ENCODE measurements at places on chromosomes 6 and 20.

DNA sequence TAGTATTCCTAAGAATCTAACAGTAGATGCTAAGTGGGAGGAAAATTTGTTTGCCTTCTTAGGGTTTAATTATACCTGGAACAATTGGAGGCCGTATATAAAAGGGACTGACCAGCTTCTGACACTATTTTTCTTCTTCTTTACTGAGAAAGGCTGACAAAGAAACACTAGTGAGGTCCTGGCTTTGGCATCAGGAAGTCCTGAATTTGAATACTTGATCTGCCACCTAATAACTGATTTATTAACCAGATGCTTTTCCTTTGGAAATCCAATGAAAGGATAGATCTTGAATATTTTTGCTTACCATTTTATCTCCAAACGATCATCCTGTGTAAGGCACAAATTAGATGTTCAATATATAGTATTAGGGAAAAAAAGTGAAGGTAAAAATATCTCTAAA, 382.5 kb downstream of the CENPW start:
- no peak for DNase-seq

DNA sequence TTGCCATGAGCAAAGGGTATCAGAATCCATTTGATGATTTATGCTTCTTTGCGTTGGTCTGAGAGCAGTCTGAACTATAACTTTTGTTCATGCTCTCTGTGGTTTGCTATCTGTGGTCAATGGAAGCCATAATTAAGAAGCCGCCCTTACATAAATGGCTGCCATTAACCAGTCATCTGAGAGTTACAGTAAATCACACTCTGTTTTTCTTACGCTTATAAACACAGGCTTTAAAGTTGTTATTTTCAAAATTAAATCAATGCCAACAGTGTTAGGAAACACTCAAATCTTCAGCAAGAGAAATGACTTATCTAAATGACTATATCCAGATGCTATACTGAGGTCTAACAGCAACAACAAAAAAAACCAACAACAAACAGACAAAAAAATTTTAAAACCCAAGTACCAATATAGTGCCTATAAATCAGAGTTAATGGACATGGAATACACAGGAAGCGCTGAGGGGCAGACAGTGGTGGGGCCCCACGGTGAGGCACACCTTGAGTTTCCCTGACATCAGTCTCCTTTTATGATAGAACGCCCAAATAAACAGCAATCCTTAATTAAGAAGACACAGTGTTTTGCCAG, 108.0 kb upstream of the C6orf118 start:
- no peak for DNase-seq

GRCh38 chr6:43493833-43494232, 16.3 kb downstream of the LRRC73 start:
- DNase-seq = no peak

DNA sequence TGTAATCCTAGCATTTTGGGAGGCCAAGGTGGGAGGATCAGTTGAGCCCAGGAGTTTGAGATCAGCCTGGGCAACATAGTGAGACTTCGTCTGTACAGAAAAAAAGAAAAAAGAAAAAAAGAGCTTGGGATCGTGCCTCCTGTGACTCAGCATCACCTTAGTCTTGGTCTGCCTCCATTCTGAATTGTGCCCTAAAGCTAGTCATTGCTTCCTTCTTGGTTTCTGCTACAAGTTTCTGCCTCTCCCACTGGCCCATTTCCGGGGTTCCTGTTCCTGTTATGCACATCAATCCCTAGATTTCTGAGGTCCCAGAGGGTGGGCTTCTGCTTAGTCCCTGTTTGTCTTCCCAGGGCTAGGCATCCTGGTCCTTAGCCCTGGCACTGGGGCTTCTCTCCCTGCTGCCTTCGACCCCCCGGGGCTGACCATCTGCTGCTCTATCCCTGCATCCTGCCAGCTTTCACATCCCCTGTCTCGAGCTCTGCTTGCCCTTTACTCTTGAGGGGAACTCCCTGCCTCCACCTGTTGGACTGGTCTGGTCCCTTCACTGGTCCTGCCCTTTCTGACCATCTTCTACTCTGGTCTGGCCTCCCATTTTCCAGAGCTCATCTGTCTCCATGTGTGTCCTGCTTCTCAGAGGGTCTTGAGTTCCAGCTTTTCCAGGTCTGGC, 77.5 kb upstream of the ESR1 start:
- DNase-seq = no peak

GRCh38 chr6:125117818-125118217, 35.8 kb upstream of the TPD52L1 start:
- no peak for DNase-seq

DNA sequence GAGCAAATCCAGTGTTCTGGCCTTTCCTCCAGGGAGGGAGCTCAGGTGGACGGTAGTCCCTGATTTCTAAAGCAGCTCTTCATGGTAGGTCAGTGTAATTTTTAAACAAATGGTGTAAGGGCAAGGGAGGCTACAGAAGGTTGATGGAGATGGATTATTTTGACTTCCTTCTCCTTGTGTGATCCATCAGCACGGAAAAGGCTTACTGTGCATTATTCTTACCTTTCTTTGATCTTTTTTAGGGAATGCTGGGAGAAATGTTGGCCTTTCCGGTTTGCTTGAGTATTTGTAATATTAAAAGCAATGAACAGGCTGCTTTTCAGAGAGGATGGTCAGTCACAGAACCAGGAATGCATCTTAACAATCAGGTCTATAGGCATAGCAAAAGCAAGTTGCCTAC, 487.0 kb upstream of the BTBD3 start:
- no peak for DNase-seq

DNA sequence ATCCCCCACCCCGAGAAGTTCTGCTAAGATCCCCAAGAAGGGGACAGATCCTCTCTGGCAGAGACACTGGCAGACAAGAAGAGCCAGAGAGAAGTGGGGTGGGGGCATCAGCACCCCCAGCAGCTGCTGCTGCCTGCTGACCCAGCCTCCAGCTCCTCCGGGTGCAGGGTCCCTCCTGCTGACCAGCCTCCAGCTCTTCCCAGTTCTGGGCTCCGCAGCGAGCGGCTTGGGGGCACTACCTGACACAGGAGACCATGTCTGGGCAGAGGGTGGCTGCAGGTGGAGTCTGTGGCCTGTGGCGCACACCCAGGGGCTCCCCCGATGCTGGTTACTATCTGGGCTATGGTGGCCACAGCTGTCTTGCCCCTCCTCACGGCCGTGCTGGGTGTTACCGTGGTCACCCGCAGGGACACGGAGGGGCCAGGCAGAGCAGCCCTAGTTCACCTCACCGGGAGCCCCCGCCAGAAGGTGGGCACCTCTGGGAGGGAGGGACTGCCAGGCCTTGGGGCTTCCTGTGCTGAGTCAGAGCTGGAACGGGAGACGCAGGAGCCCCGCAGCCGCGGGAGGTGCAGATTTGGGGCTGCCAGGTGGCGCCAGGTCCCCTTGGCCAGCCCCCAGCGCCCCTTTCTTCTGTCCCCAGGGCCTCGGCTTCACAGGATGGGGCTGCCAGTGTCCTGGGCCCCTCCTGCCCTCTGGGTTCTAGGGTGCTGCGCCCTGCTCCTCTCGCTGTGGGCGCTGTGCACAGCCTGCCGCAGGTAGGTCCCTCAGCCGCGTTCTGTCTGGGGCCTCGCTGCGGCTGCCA, 630 bp downstream of the LIME1 start:
- DNase-seq = no peak

DNA sequence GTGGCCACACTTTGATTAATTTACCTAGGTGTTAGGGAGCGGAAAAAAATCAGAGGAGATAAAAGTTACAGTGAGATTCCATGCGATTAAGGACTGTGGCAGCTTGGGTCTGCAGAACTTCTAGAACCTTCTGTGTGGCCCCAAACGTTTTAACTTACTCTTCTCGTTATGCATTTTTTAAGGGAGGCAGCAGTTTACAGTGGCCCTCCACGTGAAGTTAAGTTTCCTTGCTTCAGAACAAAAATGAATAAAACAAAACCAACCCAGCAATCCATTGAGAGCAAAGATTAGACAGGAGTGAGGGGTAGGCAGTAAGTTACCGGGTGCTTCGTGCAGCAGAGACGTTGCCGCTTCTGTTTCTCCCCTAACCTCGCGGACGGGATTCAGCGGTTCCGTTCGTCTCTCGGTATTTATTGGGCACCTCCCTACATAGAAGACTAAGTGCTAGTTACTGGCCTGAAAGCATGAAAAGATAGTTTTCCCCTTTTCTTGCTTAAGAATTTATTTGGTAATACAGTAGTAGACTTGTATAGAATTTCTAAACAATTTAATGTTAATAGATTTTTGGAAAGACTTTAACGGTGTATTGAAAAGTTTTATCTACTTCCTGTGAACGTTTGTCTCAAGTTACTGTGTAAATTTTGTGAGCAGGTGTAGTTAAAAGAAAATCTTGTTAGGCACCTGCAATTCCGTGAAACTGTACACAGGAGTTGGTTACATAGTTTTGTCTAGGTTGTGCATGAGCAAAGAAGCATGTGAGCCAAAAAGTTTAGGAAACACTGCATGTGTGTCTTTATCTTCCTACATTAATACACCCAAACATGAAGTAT, 1.1 kb downstream of the BAG2 start:
- no peak for DNase-seq

DNA sequence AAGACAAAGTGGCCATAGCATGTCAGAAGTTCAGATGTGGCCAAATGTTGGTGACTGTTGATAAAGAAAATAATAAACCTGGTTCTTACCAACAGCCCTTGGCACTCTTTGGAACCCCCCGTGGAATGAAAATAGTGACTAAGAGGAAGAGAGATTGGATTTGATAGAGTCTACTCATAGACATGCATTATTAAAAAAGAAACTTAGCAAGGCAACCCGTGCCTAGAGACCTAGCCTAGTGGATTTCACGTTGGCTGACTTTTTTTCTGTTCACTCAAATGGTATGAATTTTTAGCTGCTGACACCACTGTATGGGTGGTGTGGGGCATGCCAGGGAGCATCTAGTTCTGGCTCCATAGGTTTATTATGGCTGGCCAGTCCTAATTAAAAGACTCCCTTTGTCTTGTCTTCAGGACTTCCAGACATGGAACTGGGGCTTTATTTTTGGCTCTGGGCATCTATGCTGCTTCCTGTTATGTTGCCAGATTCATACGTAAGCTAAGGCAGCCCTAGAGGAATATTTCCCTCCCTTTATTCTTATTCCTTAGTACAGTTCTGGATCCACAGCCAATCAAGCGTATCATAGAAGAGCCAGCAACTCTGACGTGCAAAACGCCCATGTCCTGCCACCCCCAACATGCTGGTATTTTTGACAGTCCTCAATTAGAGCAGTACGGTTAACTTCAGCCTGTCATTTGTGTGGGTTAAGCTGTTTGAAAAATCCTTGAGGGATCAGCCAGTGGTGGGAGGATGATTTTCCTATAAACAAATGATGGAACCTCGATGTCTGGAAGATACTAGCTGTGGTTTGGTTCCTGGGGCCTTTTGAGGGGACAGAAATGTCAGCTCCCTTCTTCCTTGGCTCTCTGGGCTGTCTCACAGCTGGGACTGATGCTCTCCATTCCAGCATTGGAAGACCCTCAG, 127.5 kb downstream of the ISM1 start:
- peak; percentile 22 for DNase-seq

GRCh38 chr6:169075211-169075914, 178.3 kb downstream of the THBS2 start:
- peak; percentile 96 for DNase-seq

- peak; percentile 31 for DNase-seq
Observed at GRCh38 chr6:44061375-44062104, 65.7 kb downstream of the MRPL14 start.

DNA sequence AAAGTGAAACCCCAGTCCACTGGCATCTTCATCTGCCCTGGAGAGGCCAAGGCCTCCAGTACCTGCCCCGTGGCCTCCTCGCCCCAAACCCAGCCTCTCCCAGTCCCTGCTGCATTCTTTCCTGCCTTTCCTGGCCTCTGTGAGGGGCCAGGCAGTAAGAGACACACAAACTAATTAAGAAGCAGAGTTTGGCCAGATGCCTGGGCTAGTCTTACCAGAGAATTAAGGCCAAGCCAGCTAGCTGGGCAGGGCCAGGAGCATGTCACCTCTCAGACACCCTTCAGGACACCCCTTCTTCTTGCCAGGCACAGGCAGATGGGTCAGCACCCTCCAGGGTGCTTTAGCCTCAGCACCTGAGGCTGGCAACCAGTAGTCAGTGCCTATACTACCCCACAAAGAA, 2.4 kb downstream of the MDGA1 start:
- DNase-seq = no peak

- no peak for DNase-seq
Observed at GRCh38 chr6:98486057-98486456, 348.3 kb upstream of the POU3F2 start.

GRCh38 chr6:68139130-68139529, 496.0 kb upstream of the ADGRB3 start:
- DNase-seq = no peak

GRCh38 chr6:144416773-144417172, 131.6 kb downstream of the UTRN start:
- DNase-seq = no peak

- no peak for DNase-seq
Observed at GRCh38 chr6:24755279-24755678, 19.5 kb upstream of the GMNN start.

DNA sequence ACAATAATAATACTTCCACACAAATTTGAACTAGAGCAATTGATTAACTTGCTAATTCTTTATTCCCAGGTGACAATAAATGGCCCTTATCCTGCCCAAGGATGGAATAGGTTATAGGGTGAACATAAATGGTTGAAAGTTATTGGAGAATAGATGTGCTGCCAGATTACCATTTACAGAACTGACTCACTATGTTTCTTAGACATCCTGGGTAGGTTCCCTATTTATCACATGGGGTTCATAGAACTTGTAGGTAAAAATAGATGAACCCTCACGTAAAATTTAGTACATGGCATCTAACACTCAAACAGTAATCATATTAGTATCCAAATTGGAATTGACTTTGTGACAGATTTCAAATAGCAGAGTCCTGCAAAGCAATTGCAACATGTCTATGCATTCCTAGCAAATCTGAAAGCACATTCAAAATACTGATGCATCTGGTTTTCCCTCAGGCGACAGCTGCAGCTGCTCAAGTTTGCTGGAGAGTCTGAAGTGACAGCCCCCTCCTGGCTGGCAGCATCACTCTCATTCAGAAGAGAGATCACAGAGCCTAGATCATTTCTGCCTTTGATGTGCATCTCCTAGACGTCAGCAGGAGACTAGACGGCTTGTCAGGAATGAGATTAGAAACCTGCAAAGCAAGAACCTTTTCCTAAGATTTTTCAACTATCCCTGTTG, 80.2 kb upstream of the RNF217 start:
- DNase-seq = peak; percentile 79

DNA sequence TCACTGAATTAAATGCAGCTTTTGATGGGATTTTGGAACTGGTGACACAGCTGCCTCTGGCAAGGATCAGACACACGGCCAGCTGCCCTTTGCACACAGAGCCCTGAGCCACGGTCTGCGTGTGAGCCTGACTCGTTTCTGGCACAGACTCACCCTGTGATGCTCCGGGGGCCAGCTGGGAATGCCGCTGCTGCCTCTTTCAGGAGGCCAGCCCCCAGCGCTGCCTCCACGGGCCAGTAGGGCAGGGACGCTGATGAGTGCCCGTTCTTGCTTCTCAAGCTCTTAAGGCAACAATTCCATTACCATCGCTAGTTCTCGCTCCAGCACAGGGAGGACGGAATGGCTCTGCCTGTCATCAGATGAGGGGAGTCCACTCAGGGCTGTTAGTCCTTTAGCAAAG, 61.6 kb downstream of the IRF4 start:
- peak; percentile 3 for DNase-seq
